Stromal cell of bone marrow (primary cell): ENCODE measurements at places on chromosomes 1 and 21.

- no peak for DNase-seq
Observed at GRCh38 chr1:197393105-197393504, 125.1 kb downstream of the CRB1 start.

DNA sequence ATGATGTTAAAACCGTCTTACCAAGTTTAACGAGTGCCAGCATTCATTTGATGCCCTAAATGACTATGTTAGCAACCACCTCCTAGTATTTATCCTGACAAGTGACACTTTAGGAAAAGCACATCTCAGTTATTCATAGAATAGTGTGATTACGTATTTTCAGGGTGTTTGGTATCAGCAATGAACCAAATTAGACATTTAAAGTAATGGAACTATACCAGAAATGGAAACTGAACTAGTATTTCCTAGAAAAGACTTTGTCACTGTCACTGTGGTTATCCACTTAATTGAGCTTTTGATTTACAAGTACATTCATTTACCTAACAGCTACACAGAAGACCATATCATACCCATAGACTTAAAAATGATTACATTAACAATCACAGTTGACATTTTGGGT lies 3.6 kb upstream of the IL12RB2 start:
- DNase-seq = no peak

- no peak for DNase-seq
Observed at GRCh38 chr1:203360547-203361185, 9.7 kb upstream of the FMOD start.

GRCh38 chr1:47401761-47402160 lies 14.3 kb upstream of the FOXE3 start:
- no peak for DNase-seq

- no peak for DNase-seq
Observed at GRCh38 chr1:199811163-199811562, 216.3 kb upstream of the NR5A2 start.

DNA sequence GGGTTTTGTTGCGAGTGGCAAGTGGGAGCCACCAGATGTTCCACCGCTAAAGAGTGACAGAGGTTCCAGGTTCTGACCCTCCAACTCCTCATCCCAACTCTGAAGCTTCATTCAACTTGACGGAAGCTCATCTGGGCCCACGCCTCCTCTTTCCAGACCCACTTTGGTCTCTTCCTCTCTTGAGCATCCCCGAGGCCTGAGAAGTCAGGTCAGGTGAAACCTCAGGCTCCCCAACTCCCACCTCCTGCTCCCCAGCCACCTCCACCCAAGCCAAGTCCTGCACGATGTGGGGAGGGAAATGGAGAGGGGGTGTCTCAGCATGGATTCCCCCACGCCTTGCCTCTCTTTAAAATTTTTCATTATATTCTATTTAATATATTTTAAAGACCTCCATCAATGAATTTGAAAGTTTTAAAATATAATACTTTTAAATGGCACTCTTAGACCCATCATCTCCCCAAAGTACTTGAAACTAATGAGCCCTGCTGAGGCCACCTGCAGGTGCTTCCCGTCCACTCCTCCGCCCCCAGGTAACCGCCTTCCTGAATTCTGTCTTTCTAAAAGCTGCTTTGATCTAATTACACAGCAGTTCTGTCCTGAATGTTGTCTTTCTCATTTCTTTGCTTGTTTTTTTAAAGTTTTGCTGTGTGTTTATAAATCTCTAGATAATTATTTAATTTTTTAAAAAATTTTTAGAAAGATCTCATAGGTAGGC lies 238.1 kb downstream of the KAZN start:
- no peak for DNase-seq

- DNase-seq = no peak
Observed at GRCh38 chr1:204466416-204467405, 27.9 kb downstream of the PIK3C2B start.

DNA sequence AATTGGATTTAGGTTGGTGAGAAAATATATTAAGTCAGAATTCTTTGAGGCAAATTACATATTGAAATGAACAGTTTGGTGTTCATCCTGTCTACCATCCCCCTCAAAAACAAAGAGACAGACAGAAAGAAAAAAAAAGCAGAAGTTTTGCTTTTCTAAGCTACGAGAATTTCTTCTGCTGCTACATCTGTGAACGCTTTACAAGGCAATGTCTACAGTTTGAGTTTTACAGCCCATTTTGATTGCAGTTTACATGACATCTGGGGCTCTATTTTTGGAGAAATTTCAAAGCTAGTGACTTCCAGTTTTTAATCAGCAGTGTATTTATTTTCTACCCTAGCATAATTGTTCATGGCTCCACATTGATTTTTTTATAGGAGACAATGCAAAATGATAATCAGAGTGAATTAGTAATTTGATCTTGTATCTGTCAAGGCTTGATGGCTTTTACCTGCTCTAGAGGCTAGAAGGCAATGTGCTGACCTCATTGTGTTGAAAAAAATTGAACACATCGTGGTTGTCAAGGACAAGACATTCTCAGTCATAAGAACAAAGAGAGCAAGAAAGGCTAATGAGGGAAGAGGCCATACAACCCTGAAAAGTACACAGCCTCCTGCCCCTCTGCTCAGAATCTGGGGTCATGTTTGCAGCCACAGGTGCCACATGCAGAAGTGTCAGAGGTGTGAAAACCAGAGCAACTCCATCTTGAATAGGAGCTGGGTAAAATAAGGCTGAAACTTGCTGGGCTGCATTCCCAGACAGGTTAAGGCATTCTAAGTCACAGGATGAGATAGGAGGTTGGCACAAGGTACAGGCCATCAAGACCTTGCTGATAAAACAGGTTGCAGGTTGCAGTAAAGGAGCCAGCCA lies 201.0 kb upstream of the CAMK1G start:
- no peak for DNase-seq
